Activated T-helper 1 cell treated with anti-CD3 and anti-CD28 coated beads, Interleukin-2, amount 50 U/mL, for 16 hours (primary cell): ENCODE measurements at places on chromosomes 13 and 19.
A peak's percentile ranks its signal among the peaks of the same experiment; 100 is the strongest.

- DNase-seq = no peak
Measured at GRCh38 chr19:18898081-18898606, 2.2 kb upstream of the CERS1 start.

DNA sequence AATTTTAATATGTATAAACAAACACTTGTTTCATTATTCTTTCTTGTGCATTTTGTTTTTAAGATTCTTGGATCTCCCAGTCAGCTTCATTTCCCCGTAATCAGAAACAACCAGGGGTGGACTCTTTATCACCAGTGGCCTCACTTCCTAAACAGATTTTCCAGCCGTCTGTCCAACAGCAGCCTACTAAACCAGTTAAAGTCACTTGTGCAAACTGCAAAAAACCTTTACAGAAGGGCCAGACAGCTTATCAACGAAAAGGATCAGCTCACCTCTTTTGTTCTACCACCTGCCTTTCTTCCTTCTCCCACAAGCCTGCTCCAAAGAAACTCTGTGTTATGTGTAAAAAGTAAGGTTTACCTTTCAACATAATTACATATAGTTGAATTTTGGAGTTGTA, 44.3 kb downstream of the ZMYM2 start:
- no peak for DNase-seq

DNA sequence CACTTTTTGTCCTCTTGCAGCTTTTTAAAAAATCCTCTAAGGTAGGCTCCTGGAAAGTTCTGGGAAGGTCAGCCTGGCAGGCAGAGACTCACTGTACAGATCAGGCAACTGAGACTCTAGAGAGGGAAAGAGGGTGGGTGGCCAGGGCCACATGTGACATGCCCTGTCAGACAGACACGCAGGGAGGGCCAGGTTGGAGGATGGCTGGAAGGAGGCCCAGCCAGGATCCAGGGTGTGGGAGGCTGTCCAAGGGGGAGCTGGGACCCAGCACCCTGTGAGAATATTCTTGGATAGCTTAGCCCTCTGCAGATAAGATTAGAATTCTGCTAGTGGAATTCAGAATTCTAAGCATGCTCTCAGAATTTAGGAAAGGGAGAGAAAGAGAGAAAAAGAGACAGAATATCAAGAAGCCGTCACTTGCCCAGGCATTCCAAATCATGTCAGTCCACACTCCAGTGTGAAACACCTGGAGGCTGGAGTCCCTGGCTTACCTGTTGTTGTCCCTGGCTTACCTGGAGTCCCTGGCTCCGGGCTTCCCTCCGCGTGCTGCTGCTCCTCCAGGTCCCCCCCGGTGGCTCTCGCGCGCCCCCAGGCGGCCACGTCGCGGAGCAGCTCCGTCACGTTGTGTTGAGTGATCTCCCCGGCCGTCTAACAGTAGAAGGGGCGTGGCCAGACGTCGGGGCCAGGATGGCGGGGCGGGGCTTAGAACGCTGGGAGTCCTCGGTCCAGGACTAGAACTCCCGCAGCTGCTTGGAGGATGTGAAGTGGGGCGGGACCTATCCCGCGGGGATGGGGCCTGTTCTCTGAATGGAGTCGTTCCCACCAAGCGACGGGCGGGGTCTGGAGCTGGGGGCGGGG, 2.8 kb upstream of the TNNI3 start:
- DNase-seq = peak; percentile 59

DNA sequence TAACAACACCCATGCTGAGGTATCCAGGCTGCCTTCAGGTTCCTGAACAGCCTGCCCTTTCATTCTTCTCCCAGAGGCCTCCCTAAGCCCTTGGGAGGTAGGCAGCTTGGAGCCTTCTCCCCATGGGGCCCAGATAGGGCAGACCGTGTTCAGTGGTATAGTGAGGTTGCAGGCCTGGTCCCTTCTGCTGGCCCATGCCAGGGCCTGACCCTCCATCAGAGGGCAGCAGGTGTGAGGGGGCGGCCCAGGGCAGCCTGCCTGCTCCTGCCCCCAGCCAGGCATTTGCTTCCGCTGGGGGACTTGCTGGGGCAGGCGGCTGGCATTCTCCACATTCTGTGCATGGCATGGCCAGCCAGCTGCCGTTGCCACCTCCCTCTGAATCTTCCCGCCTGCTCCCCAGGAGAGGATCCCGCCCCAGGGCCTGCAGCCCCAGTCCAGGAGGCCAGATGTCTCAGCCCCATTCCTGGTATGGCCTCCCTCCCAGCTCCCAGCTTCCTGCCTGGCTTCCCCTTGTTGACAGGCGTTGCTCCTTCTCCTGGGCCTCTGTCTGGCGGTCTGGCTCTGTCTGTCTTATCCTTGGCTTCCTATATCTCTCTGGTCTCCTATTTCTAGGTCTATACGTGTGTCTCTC, 8.9 kb downstream of the CIC start:
- DNase-seq = no peak

DNA sequence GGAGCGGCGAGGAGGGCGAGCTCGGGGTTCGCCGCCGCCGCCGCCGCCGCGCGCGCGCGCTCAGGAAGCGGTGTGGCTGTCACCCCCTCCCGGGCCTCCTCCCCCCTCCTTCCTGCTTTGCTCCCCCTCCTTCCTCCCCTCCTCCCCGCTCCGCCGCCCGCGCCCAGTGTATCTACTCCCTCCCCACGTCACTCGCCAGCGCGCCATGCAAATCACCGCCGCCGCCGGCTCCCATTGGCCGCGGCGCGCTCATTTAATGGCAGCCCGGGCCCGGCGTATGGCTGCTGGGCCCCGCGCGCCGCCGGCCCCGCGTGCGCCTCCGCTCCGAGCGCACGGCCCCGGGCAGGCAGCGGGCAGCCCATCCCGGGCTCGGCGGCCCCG, 335 bp upstream of the SOX1 start:
- DNase-seq = peak; percentile 36

GRCh38 chr13:76693086-76693485, 193.1 kb downstream of the KCTD12 start:
- no peak for DNase-seq

GRCh38 chr13:44237276-44237767, 136.3 kb upstream of the SERP2 start:
- no peak for DNase-seq

GRCh38 chr19:6067975-6068374, 42.3 kb downstream of the RFX2 start:
- no peak for DNase-seq
